ENCODE measurements at places on chromosomes 7 and 10.

- DNase-seq = peak; percentile 61
Observed at GRCh38 chr7:140230861-140231770, 54.3 kb upstream of the KDM7A start.

DNA sequence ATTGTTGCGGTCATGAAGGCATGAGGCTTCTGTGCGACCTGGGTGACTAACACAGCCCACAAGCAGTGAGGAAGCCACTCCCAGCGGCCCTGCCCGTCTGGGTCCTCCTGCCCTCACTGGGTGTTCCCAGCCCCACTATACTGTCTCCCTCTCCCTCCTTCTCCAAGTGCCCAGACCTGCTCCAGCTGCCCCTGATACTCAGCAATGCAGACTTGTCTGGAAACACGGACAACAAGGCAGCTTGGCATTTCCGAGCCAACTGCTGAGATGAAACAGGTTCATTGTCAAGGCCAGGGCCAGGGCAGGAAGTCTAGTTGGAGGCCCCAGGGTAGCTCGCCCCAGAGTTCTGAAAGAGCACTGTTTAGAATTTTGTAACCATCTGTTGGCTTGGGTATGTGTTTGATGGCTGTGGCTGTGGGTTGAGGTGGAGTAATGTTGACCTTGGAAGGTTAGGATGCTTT, 95.7 kb downstream of the RBM20 start:
- DNase-seq = no peak

- no peak for DNase-seq
Observed at GRCh38 chr10:121452581-121452980, 145.7 kb downstream of the FGFR2 start.

DNA sequence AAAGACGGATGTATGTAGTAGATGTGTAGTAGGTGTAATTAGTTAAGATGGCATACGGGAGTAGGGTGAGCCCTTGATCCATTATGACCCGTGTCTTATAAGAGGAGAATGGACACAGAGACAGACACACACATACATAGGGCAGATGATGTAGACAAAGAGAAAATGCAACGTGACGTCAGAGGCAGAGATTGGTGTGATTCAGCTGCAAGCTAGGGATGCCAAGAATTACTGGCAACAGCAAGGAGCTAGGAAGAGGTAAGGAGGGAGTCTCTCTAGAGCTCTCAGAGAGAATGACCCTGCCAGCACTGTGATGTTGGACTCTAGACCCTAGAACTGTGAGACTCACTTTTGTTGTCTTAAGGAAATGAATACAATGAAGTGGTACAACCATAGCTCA, 247.0 kb upstream of the HABP2 start:
- DNase-seq = no peak

- no peak for DNase-seq
Observed at GRCh38 chr10:48792687-48793096, 108.0 kb downstream of the WDFY4 start.

DNA sequence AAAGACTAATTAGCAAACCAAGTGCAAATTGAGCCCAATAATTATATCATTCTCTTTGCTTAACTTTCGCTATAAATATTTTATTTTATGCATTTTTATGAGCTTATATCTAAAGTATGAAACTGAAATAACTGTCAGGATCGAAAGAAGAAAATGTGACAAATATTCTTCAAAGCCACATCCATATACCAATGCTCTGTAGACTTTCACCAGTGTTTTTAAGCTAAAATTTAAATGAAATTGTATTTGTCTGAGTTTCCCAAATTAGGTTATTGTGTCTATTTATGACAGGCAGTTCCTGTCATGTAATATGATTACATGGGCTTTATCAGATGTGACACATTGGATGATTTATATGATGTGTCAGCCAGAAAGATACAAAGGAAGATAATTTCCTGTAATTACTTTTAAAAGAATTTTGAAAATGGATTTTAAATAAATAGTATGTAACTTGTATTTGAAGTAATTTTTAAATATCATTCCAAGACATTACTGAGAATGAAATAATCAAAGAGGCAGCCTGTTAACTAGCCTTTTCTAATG, 317.9 kb upstream of the KLF6 start:
- no peak for DNase-seq

- no peak for DNase-seq
Observed at GRCh38 chr10:89888321-89889070, 187.1 kb downstream of the KIF20B start.

GRCh38 chr7:111931016-111931517, 275.1 kb downstream of the DOCK4 start:
- DNase-seq = no peak

GRCh38 chr7:2824678-2825461, 19.2 kb downstream of the GNA12 start:
- no peak for DNase-seq

DNA sequence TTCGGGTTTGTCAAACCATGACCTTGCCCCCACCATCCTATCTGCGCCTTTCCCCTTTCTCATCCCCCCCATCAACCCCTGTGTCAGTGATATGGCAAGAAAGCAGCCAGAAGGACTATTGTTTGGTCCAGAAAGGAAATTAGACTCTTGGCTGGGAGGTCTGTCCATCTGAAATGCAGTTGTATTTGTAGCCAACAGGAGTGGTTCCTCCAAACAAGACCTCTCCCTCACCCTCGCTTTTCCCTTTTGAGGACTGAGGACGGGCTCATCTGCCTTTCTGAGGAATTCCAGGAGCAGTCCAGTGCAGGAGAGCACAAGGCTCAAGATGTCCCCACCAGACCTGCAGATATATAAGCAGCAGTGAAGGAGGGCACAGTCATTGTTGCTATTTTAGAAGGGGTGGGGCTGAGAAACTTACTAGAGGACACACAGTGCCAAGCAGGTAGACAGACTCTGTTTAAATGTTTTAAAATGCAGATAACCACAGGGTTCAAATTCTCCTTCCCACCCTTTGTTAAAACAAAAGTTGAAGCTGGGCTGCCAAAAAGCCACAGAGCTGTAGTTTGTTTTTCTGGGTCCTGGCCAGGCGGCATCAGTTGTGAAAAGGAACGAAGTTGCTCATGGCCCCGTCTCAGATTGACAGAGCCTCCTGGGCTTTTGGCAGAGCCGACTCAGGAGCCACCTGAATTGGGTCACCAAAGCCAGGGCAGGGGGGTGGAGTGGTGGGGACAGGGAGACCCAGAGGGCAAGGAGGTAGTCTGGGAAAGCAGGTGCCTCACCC, 37.3 kb downstream of the CYP17A1 start:
- no peak for DNase-seq

DNA sequence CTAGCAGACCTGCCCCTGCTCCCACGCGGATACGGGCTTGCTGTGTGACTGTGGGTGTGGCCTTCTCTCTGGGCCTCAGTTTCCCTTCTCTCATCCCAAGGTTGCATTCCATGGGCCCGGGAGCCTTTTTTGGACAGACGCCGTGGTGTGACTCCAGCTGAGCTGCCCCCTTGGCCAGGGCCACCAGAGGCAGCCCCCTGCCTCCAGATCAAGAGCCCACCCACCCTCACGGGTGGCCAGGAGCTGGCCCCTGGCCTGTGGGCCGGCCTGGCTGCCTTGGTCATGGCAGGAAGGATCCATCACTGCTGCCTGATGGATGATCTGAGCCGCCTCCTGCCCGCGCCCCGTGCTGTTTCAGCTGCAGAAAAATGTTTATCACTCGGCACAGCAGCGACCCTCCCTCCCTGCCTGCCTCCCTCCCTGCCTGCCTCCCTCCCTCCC, 27.8 kb upstream of the ELFN1 start:
- DNase-seq = no peak

GRCh38 chr7:106075937-106076336, 36.2 kb downstream of the SYPL1 start:
- no peak for DNase-seq

DNA sequence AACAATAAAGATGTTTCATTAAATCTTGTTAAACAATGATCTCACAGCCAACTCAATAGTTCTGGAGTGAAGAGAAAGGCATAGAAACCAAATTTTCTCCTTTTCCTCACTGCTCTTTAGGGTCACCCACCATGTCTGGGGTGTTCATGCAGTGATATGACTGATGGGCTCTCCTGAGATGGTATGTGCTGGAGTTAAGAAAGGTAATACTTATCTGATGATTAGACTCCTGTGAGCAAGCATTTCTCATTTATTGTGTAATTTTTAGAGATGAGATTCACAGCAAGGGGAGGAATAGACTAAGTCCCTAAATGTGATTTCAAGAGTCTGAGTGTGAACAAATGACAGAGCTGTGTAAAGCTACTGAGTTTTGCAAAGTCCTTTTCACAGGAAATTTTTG, 1361.3 kb upstream of the CELF2 start:
- DNase-seq = no peak

- DNase-seq = no peak
Observed at GRCh38 chr10:1068380-1069361, 12.5 kb downstream of the WDR37 start.

DNA sequence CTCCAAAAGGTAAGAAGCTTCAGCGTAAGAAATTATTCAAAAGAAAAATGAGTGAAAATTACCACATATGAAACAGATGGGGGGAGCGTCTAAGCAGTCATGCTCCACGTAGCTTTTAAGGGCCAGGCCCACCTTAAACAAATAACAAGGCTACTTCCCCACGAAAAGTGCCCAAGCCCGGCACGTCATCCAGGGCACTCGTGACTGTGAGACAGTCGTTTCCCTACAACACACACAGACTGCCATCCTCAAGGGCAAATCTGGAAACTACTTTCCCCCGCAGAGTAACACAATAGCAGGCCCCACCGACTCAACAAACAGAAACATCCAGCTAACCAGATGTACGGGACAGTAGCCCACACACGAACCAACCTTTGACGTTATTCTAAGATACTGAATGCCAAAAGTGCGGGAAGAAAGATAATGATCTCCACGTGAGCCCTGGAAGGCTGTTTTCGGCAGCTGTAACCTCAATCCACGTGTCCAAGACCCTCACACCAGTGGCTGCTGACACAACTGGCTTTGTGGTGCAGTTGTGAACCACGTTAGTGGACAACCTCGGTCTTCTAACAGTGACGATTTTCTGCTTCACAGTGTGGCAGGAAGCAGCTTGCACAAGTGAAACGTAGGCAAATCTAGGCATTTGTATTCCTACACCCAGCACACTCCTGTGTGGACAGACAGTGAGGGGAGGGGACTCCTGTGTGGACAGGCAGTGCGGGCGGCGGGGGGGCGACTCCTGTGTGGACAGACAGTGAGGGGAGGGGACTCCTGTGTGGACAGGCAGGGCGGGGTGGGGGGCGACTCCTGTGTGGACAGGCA, 251.7 kb downstream of the ZMYND11 start:
- no peak for DNase-seq

GRCh38 chr7:89623018-89623672, 531.1 kb upstream of the STEAP1 start:
- DNase-seq = no peak

- no peak for DNase-seq
Observed at GRCh38 chr10:69172241-69172982, 7.6 kb upstream of the SUPV3L1 start.

DNA sequence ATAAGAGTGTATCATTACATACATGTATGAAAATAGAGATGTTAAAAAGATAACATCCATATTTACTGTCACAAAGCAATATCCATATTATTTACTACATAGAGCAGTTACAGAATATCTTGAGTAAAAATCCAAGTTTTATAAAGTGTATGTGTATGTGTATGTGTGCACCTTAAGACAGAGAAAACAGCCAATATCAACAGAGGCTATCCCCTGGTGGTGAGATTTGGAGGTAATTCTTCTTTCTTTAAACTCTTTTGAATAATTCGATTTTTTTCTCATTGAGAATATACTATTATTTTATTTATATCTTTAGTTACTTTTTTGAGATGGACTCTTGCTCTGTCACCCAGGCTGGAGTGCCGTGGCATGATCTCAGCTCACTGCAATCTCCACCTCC, 18.4 kb downstream of the TRDMT1 start:
- no peak for DNase-seq

DNA sequence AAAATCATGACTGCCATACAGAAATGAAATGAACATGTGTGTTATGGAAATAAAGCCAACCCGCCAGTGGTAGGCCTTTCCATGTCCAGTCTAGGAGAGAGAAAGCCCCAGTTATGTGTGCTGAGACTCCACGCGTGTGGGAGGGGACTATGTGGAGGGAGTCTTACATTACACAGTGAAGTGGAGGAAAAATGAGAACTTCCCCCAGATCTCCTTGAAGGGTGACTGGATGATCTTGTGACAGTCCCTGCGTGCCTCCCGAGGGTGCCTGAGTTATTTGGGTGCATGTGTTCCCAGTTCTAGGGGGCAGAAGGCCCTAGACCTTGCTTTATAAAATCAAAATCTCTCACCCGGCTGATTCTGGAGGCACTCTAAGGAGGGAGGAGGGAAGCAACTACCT, 24.2 kb downstream of the UPP1 start:
- no peak for DNase-seq

GRCh38 chr7:27303026-27303425, 60.4 kb downstream of the EVX1 start:
- no peak for DNase-seq

GRCh38 chr10:70602665-70603448, at the start of gene PRF1:
PRF1 (minus strand) TSS chr10:70602741; CDS start chr10:70600902, 1,839 bp downstream.
- peak; percentile 85 for DNase-seq

- peak; percentile 46 for DNase-seq
Observed at GRCh38 chr7:6221340-6222319, 50.8 kb downstream of the CYTH3 start.

GRCh38 chr10:44261710-44262455, 123.0 kb downstream of the CXCL12 start:
- DNase-seq = no peak

GRCh38 chr10:75508814-75509306, 77.4 kb downstream of the LRMDA start:
- DNase-seq = no peak

DNA sequence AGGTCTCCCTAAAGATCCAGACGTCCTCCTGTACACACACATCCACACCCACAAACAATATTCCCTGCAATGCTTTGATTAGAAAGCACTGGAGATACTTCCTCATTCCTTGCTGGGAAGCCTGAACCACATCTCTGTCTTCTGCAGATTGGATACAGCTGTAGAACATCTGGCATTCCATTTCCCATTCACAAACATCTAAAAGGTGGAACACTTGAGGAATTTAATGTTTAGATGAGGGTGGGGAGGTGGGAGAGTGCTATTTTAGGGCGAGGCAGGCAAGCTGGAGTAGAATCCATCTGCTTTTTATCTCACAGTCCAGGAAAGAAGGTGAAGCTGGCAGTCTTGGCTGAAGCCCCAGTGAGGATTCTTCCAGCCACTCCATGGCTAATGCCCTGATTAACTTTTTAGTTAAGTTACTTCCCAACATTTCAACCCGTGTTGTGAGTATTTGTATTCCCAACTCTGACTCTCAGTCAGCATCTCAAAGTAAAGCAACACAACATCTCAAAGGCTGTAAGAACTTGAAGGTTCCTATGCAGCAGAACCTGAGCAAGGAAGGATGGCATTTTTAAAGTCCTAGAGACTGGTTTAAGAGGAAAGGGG, 46.1 kb downstream of the CYTH3 start:
- no peak for DNase-seq

DNA sequence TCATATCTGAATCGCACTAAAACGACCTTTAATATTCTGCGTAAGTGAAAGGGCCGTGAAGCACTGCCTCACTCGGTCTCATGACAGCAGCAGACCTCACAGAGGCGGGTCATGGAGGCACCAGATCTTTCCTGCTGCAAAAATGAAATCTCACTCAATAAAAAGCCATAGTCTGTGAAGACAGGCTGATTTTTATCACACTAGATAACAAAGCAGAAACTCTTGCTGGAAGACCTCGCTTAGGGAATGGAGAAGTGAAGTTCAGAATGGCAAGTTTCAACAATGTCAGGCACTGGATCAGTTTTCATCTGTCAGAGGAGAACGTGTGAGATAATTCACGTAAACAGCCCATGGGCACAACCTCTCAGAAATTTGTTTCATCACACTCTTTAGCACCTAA, 8.0 kb downstream of the SEPHS1 start:
- no peak for DNase-seq

GRCh38 chr10:98536551-98536950, 89.8 kb upstream of the HPS1 start:
- no peak for DNase-seq

- DNase-seq = no peak
Observed at GRCh38 chr10:6038071-6038631, 24.0 kb downstream of the IL2RA start.
